ENCODE measurements at places on chromosomes 12 and 14. TPM values are rescaled to one million over a fixed set of nuclear protein-coding genes. Genes with fewer than 3 reads are reported as not detected.

HOXC12 gene
- not detected for total RNA-seq

SLC25A47 gene
- not detected for total RNA-seq

PTPRQ gene
- total RNA-seq: 16.3 TPM

PLEKHG7 gene
- 0.37 TPM for total RNA-seq

CHMP4A gene
- total RNA-seq: 22.5 TPM

All from urinary bladder (tissue), 4 donors.